CD4-positive, CD25-positive, alpha-beta regulatory T cell (primary cell): ENCODE measurements at places on chromosomes 11 and 22. TPM values are rescaled to one million over a fixed set of nuclear protein-coding genes. Genes with fewer than 3 reads are reported as not detected.

The TRIM5 gene
- total RNA-seq, result 15.2 TPM

The KCNE3 gene
- not detected for total RNA-seq

The DDIAS gene
- total RNA-seq, result 2.2 TPM

The GSTT2B gene
- total RNA-seq, result not detected

- peak; percentile 18 for DNase-seq
Measured at GRCh38 chr22:41919357-41920224, 4.7 kb upstream of the SHISA8 start.

GRCh38 chr11:92879086-92879485 is 90.4 kb upstream of the MTNR1B start:
- DNase-seq, result no peak

GRCh38 chr11:21475276-21475675 is 717.6 kb upstream of the ANO5 start:
- no peak for DNase-seq

DNA sequence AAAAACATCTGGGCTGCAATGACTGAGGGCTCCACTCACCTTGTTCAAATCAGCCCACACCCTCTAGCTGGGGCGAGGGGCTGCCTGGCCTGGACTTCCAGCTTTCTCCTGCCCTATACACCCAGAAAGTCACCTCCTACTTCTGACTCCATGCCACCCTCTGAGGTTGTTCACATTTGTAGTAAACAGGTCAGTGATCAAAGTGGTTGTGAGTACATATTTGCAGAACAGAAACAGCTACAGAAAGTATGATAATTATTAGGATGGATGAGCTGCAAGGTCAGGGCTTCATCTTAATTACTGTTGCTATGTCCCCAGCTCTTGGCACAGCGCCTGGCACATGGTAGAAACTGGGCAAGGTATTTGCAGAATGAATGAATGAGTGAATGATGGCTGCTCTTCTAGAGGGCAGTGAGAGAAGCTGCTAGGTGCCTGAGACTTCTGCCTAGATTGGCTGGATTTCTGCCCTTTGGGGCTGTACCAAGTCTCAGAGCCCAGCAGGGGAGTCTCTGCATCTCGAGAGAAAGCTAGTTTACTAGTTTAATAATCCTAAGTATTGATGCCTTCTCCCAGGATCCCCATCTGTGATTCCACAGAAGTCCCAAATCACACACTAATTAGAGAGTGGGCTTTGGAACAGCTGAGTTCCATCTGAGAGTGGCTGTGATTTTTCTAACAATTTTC is 36.0 kb downstream of the SYT13 start:
- no peak for DNase-seq

GRCh38 chr22:39713799-39714290 is 143.3 kb downstream of the CACNA1I start:
- DNase-seq, result no peak

DNA sequence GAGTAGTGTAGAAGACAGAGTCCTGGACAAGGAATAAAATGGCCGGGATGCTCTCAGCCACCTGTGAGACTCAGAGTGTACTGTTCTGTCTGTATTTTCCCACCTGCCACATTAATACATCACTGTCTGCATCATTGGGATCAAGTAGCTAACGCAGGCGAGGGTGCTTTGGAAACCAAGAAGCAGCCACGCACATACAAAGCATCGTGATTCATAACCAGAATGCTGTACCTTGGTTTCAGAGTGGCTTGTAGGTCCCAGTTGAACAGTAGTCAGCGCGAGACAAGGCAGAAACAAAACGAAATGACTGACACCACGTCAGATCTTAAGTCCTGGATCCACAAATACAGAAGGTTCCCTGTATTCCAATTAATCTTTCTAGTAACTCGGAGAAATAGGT is 198.3 kb downstream of the GRIK4 start:
- no peak for DNase-seq

The KIAA1671 gene
- total RNA-seq, result 3.3 TPM

The P2RY2 gene
- total RNA-seq, result not detected

- DNase-seq, result no peak
Measured at GRCh38 chr22:32665676-32666075, 135.8 kb upstream of the TIMP3 start.

DNA sequence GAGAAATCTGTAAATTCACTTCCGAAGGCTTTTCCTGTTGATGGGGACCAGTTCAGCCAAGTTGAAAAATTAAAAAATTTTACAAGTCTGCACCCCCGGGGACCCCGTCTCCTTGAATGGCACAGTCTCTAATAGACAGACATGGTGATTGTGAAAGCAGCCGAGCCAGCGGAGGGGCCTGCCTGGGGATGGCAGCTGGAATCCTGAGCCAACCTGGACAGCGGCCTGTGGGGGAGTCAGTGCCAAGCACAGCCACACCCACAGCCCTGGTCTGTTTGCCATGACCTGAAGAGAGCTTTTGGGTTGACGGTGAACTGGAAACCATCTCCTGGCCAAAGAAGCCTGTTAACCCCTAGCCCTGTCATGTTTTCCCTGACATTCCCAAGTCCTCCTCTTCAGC is 64.7 kb downstream of the PARVG start:
- DNase-seq, result no peak
